DND-41 (cell line): ENCODE measurements at places on chromosomes 5 and 9.

DNA sequence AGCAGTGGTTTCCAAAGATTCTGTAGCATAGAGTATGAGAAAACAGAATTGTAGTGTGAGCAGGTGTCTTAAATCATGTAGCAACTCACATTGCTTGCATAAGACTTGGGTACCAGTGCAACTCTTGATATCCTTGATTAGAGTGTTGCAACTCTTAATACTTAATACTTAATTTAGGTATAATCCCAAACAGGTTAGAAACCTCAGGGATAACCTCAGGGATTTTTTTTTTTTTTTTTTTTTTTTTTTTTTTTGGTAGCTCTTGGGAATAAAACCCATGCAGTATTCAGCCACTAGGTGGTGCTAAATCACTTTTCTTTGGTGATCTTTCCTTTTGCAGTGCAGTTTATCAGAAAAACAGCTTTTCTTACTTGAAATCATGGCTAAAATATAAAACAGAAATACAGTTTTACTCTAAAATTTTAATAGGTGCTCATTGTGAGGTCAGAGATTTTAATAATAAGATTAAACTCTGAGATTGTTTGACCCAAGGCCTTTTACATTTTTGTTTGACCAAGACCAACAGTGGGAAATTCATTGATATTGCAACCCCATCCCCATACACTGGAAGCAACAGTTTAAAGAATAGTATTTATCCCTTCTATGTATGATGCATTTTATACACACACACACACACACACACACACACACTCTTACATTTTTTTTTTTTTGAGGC lies 55.3 kb downstream of the ERAP1 start:
- peak; percentile 47 for DNase-seq

DNA sequence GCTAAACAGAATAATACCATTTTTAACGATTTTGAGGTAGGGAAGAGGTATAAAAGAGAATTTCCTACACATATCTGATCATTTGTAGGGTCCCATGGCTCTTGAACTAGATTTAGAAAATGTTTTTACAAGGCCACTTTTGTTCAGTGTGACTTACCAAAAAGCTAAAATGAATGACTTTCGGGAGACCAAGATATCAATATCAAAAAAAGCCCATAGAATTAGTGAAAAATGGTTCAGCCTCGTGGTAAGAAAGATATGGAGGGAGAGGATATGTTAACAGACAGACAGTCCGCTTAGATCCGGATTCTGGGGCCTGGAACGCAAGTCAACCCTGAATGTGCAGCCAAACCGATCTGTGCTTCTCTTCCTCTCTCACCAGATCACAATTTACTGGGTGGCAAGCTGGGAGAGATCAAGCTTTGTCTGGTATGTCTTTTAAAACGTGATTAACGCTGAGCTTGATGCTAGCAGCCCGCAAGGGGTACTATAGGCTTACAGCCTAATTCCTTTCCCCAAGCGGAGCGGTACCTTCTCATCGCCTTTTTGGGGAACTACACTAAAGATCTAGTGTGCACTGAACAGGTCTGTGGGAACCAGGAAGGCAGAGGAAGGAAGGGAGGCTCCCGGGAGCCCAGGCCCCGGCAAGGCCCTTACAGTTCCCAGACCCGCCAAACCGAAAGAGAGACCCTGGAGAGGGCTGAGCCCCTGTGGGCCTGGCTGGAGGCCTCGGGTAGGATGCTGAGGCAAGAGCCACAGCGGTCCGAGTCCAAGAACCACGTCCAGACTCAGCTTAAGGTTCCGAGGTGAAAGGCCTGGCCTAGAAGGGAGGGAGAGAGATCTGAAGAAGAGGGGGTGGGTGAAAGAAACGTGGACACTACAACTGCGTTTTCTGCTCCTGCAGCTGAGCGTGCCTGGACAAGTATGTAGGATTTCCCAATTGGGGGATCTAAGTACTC lies 2.9 kb downstream of the NR2F1-AS1 start:
- DNase-seq: no peak

DNA sequence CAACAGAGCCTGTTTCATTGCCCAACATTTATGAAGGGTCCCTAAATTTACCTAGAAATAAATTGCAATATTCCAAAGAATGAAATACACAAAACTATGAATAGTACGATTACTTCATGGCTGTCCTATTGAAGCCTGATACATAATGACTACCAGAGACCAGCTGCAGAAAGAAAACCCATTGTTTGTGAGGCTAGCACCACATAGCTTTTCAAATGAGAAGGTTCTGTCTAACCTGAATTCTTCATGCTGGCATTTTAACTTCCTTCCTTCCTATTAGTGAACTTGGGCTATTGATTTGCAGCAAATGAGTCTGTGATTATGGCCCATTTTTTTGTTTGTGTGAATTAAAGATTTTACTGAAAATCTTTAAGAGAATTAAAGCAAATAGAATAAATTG lies 47.3 kb downstream of the MEGF10 start:
- no peak for DNase-seq

- no peak for DNase-seq
Measured at GRCh38 chr9:69400470-69400869, 75.5 kb downstream of the ENTREP1 start.

- DNase-seq: no peak
Measured at GRCh38 chr5:37889612-37890317, 49.9 kb upstream of the GDNF start.

DNA sequence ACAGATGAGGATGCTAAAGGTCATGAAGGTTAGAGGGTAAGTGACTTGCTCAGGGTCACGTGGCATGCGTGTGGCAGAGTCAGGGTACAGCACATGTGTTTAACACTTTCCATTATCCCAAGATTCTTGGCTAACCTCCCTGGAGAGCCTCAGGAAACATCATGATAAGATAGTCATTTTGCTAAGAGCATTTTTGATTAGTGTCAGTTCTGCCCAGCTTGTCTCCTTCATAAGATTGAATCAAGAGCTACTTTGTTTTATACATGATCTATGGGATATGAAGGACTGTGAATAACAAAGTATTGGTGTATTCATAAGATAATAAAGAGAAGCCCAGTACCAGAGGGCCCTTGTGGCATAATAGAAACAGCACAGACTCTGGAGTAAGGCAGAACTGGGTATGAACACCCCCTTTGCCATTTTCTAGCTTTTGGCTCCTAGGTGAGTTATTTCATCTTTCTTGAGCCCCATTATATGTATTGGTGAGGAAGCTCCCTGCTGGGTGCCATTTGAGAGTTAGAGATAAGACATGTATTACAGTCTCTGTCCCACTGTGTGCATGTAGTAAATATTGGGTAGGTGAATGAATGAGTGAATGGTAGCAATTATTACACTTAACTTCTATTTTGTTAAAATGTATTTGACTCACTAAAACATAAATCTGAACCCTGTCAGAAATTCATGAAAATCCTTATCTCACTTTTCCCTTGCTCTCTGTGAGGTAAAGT lies 16.1 kb downstream of the PTPDC1 start:
- no peak for DNase-seq
